Astrocyte of the hippocampus (primary cell): ENCODE measurements at places on chromosomes 4 and X.

- DNase-seq: peak; percentile 53
These were observed 111.4 kb upstream of the KLHL13 start for GRCh38 chrX:118228041-118228440.

GRCh38 chr4:8081621-8082516 is 76.7 kb downstream of the ABLIM2 start:
- no peak for DNase-seq

DNA sequence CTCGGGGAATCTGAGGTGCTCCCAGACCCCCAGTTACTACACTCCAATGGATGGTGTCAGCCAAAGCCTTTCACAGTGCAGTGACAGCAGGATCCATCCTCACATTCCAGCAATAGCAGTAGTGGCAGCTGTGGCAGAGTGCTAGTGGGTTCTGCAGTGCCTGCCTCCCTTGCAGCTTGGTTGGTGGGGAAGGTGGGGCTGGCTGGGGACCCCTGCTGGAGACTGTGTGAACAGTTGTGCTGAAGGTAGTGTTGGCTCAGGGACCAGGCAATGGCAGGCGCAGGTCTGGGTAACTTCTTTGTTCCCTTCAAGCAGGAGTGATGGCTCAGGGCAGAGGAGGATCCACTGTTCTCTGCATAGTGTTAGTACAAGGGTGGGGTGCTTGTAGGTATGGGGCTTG is 343.7 kb upstream of the TRAM1L1 start:
- DNase-seq: no peak

- DNase-seq: no peak
These were observed 63.8 kb downstream of the PRDM5 start for GRCh38 chr4:120858776-120859175.

- DNase-seq: no peak
These were observed 18.1 kb downstream of the TMEM175 start for GRCh38 chr4:950136-951020.

GRCh38 chr4:186653969-186654368 is 69.7 kb downstream of the FAT1 start:
- DNase-seq: no peak

- DNase-seq: no peak
These were observed 48.3 kb downstream of the RAI2 start for GRCh38 chrX:17812763-17813162.

DNA sequence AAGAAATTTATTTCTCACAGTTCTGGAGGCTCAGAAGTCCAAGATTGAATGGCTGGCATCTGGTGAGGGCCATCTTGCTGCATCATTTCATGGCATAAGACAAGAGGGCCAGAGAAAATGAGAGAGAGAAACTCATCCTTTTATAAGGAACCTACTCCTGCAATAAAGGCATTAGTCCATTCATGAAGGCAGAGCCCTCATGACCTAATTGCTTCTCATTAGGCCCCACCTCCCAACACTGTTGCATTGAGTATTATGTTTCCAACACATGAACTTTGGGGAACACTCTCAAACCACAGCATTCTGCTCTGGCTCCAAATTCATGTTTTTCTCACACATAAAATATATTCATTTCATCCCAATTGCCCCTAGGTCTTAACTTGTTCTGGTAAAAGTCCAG is 14.2 kb downstream of the RNF175 start:
- no peak for DNase-seq

GRCh38 chr4:169383724-169384123 is 113.0 kb upstream of the SH3RF1 start:
- peak; percentile 61 for DNase-seq

GRCh38 chr4:87881115-87881514 is 48.3 kb downstream of the MEPE start:
- DNase-seq: no peak

DNA sequence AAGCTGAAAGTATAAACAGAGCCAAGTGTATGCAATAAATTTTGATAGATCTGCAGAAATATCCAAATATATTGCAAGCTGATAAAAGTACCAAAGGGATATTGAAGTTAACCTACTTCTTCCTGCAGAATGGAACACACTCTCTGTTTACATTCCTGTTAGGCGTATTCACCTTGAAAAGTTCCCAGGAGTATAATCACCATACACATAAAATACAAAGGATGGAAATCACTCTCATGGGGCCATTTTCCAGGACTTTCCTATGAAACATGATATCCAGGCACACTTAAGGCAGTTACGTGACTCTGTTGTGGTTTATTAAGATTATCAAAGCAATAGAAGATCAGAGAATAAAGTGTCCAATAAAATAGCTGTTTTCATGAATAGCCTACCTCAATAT is 1142.3 kb downstream of the NLGN4X start:
- DNase-seq: no peak

GRCh38 chr4:188214861-188215260 is 75.6 kb downstream of the TRIML1 start:
- no peak for DNase-seq

- DNase-seq: no peak
These were observed 3.7 kb downstream of the CNGA1 start for GRCh38 chr4:48012824-48013223.

GRCh38 chrX:22399437-22400192 is 126.9 kb downstream of the CBLL2 start:
- no peak for DNase-seq

DNA sequence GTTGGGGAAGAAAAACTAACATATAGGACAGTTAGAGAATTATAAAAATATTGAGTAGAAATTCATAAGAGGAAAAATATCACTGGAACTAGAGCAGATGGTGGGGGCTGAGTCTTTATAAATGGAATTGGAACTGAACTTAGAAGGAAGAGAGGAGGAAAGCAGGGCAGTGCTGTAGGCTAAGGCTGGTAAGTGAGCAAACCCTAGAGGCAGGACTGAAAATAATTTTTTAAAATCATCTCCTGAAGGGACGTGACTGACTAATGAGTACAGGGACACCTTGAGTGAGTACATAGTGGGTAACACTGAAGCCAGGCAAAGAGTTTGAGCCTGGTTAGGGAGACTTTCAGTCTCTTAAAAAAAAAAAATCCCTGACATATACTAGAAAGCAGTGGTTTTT is 63.3 kb downstream of the GALNT7 start:
- no peak for DNase-seq

DNA sequence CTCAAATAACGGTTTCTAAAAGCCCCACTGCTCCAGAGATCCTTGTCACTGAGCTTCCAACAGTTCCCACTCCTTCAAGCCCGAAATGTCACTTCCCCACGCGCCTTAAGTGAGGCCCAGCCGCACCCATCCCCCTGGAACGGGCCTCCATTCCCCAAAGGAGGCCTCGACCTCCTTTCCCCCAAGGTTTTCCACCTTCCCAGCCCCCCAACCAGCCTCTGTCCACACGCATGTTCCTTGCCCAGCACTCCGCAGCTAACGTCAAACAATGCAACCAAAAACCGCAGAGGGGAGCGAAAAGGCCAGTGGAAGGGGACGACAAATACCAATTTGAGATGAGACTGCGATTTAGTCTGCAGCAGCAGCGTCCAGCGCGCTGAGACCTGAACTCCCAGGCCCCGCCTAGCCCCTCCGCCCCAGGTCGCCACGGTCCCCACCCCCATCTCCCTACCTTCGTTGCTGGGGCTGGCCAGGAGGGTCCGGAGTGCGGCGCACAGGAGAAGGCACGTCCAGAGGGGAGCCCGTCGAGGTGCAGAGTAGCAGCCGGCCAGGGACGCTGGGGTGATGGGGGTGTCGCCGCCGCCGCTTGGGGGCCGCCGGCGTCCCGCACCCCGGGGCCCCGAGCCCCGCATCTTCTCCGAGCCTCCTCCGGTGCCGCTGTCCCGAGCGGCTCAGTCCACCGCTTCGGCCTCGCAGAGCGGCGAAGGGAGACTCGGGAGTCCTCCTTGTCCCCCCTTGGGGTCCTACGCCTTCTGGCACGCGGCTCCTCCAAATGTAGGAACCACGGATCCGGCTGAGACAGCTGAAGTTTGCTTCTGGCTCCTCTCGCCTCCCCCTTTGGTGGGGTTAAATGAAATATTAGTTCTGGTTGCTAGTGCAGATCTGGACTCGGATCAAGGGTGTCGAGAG is 924 bp downstream of the EPHA5 start:
- DNase-seq: peak; percentile 67

- DNase-seq: no peak
These were observed 92.6 kb downstream of the PTPN13 start for GRCh38 chr4:86686741-86687140.

DNA sequence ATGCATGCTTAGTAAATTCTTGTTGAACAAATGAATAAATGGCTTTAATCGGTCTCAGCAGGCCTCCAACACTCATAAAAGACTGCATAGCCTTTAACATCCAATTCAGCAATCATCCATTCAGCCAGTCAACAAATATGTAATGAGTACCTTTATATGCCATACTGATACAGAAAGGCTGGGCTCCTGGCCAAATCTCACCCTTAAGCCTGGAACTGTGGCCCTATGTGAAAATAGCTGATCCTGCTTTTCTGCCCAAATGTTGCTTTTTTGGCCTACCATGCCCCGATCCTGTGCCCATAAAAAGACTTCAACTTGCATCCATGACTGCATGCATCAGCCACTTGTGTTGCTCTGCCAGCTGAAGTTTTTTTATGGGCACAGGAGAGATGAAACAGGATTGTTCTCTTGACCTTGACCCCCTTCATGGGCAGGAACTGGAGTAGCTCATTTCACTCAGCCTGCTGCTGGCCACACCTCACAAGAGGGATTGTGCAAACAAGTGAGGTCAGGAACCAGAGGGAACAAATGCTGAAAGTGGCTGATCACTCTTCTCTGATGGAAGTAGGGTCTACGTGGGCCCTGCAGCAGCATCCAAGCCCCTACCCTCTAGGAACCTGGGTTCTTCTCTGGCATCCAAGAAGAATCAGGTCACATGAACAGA is 75.6 kb downstream of the NPY1R start:
- no peak for DNase-seq

GRCh38 chr4:70895405-70895804 is 6.8 kb upstream of the MOB1B start:
- peak; percentile 90 for DNase-seq

DNA sequence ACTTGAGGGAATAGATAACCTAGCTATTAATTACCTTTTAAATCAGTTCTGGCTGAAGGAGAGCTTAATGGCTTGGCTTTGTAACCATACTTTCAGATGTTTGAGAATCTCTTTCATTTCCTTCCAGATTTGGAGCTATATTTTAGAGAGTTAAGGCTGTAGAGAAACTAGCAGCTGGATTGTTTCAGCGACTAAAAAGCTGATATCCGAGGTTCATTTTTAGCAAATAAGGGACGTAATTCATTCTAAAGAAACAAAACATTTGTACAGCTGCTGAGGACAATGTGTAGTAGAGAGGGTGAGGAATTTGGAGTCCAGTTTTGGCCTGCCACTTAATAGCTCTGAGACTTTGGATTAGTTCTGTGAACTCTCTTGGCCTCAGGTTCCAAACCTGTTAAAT is 12.2 kb downstream of the OSTC start:
- no peak for DNase-seq

DNA sequence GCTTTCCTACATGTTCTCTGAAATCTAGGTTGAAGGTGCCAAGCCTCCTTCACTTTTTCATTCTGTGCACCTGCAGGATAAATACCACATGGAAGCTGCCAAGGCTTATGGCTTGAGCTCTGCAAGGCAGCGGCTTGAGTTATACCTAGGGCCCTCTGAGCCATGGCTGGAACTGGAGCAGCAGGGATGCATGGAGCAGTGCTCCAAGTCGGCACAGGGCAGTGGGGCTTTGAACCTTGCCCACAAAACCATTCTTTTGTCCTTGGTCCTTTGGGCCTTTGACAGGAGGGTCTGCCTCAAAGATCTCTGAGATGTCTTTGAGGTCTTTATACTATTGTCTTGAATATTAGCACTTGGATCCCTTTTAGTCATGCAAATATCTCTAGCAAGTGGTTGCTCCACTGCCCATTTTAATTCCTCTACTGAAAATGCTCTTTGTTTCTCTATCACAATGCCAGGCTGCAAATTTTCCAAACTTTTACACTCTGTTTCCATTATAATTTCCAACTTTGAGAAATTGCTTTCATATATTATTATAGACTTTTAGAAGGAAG is 536.2 kb upstream of the KLHL4 start:
- no peak for DNase-seq

DNA sequence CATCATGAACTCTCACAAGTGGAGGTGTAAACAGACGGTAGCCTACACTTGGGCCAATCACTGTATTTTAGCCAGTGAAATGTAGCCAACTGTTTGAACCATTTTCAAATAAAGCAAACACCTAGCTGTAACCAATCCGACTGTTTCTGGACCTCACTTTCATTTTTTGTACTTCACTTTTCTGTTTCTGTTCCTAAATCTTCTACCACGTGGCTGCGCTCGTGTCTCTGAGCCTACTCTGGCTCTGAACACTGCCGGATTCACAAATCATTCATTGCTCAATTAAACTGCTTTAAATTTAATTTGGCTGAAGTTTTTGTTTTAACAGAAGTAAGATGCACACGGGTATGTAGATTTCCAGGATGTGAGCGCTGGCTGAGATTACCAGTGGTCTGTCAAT is 319.1 kb downstream of the RAPGEF2 start:
- no peak for DNase-seq

- peak; percentile 5 for DNase-seq
These were observed 228.2 kb downstream of the PCDH10 start for GRCh38 chr4:133377286-133377685.

DNA sequence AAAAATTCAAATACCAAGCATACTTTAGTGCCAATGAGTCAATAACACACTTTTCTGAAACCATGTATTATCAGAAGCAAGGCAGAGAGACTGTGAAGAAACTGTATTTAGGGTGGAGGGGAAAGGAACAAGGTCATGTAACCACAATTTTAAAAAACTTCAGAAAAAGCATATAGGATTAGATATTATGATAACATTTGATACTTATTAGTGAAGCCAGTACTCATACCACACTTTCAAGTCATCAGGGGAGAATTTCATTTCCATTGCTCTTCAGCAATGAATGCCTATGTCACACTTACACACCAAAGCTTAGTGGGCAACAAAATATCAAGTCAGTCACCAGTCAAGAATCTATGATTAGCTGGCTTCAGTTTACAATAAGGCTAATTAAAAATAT is 602.2 kb downstream of the IL15 start:
- peak; percentile 39 for DNase-seq

DNA sequence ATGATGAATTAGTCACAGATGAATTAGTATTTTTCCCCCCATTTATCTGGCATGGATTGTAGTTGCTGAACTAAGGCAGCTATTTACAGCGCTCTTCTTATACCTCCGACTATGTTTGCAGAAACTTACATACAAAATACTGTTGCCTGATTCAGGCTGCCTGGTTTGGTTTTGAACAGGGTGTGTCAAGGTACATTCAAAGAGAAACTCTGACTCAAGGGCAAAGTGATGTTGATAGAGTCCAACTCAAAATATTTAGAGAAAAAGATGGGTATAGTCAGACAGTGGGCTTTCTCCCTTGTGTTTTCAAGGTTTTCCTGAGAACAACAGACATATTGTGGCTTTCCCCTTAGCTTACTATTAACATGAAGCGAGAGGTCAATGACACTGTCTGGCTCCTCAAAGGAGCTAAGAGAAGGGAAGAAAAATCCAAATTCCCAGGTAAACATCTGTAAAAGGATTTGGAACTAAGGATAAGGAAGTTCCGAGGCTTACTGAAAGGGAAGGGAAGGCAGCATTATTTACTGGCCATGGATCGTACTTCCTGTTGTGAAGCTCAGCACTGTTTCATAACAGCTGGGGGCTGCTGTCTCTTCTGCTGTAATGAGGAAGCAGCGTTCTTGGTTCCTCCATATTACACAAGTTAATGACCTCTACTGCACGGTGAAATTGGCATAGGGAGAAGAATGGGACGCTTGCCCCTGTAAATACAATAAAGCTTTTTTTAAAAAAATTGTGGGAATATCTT is 30.9 kb downstream of the FAM9C start:
- no peak for DNase-seq
